ENCODE measurements at places on chromosomes 6 and 20.

- DNase-seq, result no peak
Observed at GRCh38 chr6:167341038-167341583, 16.2 kb downstream of the TTLL2 start.

- peak; percentile 60 for DNase-seq
Observed at GRCh38 chr20:41173161-41173721, 35.9 kb downstream of the PLCG1 start.

GRCh38 chr6:46411456-46412197 lies 79.6 kb downstream of the RCAN2 start:
- DNase-seq, result no peak

- no peak for DNase-seq
Observed at GRCh38 chr20:20713244-20713765, 861 bp upstream of the RALGAPA2 start.

DNA sequence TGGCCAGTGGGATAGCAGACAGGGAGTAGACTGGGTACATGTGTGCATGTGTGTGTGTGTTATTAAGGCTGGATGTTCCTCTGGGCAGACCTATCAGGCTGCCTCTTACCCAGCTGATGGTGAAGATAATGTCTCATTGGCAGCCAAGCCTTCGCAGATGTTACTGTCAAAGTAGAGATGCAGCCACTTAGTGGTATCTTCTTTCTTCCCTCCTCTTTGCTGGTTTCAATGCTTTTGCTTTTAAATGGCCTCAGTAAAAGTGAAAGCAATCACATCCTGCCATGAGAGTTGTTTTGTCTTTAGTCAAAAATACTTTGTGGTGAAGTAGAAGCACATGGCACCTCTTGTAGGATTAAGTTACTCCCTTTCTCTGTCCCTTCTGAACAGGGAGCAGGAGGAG lies 57.5 kb downstream of the SNRNP48 start:
- DNase-seq, result no peak

- DNase-seq, result no peak
Observed at GRCh38 chr6:111322145-111322544, 160.9 kb downstream of the REV3L start.

DNA sequence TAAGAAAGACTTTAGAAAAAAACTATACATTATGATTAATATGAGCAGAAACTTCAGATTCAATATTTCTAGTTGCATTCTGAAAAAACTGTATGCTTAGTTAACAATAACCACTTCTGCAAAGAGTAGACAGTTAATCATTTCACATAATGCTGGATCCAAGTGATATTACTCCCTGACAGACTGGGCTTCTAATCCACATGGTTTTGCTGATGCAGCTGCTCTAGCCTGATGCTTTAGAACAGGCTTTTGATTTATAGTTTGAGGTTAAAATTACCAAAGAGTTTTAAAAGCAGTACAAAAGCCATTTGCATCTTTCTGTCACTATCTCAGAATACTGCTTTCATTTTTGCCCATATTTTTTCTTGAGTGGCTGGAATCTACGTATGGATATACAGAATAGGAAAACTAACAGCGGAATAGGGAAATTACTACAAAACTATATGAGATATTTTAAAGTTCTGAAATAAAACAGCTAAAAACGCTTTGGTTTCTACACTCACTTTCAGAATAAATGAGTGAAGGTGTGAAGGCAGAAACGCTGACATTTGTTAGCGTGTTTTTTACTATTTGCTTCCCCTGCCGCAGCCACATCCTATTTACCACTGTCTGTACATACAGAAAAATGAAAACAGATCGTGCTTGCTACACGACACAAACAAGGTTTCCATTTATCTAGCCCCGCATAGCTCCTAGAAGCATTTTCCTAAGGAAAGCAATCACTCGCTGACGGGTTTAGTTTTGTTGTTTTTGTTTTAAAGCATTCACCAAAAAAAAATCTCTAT lies 61.7 kb downstream of the METTL24 start:
- no peak for DNase-seq

- DNase-seq, result peak; percentile 30
Observed at GRCh38 chr6:42075159-42075838, 25.0 kb downstream of the TAF8 start.

DNA sequence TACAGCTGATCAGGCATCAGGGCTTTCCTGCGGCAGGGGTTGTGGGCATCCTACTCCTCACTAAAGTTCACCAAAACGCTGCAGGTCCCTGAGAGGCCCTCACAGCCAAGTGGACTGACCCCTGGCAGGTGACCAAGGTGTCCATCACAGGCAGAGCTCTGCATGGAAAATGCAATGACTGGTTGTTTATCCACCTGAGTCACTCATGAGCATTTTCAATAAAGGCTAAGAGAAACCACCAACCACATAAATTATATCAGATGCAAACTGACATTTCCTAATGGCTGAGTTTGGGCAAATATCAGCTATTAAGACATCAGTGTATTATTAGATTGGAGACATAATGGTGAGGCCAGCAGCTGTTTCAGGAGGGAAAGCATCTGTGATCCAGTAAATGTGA lies 152.7 kb upstream of the SYNDIG1 start:
- DNase-seq, result no peak

DNA sequence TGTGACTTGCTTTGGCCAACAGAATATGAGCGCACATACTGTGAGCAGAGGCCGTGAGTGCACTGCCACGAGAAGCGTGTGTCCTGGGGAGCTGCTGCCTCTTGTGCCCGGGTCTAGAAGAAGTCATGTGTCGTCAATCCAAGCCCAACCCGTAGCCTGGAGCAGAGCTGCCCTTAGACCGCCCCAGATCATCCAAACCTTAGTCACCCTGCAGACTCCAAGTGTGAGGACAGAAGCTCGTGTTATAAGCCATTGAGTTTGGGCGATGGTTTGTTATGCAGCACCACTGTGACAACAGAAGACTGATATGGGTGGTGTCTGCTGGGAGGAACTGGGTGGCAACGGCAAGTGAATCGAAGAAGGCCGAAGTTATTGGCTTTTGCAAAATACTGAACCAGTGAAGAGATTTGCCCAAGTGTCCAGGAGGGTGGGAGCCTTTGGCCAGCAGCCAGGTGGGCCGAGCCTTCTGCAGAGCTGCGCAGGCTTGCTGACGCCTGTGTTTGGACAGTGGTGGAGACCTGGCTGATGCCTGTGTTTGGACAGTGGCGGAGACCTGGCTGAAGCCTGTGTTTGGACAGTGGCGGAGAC lies 101.3 kb upstream of the SULF2 start:
- no peak for DNase-seq

DNA sequence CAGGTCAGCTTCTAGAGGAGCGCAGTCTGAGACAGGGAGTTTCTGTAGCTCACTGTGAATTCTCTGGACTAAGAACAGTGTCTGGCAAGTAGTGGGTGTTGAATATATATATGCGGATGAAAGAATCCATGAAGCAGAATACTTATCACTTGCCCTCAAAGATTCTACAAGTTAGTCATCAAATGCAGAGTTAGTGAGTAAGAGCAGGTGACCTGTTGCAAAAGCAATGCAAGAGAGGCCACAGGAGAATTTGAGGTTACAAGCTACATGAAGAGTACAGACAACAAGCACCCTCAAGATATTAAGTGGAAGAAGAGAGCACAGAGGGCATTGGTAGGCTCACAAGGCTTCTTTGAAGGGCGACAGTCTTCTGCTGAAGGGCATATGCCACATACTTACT lies 103.4 kb upstream of the BTBD3 start:
- DNase-seq, result no peak

DNA sequence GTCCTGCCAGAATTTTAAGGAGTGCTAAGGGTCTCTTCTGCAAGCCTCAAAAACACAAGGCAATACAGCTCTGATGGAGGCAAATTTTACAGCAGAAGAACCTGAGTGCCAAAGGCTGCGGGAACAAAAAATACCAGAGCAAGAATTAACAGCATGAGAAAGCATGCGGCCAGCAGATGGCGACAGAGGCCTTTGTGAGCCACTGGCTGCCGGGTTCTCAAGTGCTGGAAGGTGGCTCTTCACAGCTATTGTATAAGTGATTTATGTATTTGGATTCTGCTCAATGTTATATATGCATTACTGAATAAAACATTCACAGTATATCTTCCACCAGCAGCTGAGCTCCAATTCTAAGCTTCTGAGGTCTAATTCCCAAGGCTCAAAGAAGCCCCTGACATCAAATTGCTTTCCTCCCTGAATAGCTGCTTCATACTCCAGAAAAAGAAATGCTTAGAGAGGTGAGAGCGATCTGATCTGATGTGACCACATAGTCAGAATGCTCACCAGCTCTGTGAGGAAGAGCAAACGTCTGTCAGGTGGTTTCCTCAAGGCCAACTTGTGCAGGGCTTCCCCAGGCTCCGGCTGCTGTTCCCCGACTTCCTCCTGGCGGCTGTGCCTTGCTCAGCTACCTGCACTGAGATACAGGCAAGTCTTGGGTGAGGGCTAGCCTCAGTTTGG lies 58.6 kb downstream of the PPP1R3G start:
- peak; percentile 69 for DNase-seq

DNA sequence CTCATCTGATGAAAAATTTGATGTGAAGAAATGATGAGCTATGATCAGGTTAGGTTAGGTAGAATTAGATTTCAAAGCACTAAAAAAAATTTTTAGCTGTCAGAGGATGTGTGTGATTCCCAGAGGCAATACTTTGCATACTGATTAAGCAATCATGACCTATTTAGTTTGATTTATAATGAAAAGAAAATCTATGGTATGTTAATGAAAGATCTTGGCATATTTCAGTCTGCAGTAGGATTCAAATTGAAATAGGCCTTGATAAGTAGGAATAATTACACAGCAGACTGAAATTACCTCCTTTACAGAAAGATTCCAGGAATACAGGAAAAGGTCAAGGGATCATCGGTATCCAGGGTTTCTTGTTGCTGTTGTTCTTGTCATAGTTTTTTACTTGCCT lies 69.3 kb downstream of the HDDC2 start:
- DNase-seq, result no peak

DNA sequence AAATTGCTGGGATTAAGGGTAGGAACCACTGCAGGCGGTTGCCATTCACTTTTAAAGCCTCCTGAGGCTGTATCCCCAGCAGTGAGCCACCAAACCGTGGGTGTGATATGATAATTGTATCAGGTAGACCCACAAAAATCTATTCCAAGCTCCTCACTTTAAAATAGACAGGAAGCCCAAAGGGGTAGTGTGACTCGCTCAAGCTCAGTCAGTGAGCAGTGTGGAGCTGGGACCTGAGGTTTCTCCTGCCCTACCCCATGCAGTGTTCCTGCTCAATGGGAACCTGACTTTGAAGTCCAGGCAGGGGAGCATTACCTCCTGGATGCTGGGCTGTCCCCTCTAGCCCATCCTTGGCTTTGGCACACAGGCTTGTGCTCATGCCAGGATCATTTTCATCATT lies 14.9 kb upstream of the MAPRE1 start:
- no peak for DNase-seq

DNA sequence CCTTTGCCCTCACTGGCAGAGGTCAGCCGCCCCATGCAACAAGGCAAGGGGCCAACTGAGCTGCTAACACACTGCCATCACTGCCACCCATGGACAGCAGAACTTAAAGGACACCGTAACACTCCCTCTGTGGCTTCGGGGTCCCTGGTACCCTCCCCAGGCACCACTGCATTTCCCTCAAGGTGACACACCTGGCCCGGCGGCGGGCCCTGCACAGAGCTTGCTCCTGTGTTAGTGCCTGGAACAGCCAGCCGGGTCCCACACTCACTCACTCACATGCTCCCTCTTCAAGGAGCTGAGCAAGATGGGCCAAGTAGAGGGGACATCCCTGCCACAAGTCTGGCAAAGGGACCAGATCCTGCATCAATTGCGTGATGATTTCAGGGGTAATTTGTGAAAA lies 126.5 kb upstream of the SOX4 start:
- DNase-seq, result no peak

GRCh38 chr6:107917451-107918375 lies 40.3 kb downstream of the SEC63 start:
- no peak for DNase-seq

DNA sequence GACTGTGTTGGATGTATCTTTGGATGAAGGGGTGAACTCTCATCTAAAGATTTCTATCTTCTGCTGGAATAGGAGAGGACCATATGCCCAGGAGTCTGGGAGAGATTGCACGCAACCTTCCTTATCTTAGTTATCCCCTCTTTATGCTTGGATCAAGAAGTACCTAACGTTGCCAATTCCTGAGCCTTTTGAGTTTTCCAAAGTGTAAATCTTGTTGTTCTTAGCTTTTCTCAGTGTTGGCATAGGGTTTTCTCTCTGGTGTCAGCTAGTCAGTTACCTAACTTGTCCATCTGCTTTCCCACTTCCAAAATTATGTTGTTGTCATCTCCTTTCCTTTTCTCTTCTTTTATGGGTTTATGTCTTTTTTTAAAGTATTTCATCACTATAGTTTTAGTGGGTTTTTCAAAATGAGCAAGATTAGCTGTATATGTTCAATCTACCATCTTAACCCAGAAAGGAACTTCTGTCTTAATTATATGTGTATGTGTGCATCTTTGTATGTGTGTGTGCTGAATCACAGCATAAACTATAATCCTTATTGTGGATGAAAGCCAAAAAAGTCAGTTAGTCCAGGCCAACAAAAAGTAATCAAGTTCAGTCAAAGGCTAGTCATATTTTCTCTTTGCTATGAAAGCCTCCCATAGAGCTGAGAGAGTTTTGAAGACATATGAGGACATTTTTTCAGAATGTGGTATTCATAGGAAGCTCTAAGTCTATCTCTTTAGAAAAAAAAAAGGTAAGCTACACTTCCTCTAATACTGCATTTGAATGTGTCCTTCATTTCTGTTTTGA lies 72.1 kb downstream of the KHDC1L start:
- no peak for DNase-seq

GRCh38 chr6:123838505-123839234 lies 35.0 kb downstream of the NKAIN2 start:
- no peak for DNase-seq

- DNase-seq, result peak; percentile 6
Observed at GRCh38 chr6:149060300-149060984, 257.1 kb upstream of the TAB2 start.

GRCh38 chr6:134454794-134455193 lies 136.9 kb upstream of the SGK1 start:
- DNase-seq, result no peak

GRCh38 chr20:7137395-7138151 lies 370.1 kb downstream of the BMP2 start:
- no peak for DNase-seq

- DNase-seq, result no peak
Observed at GRCh38 chr6:7547315-7547714, 5.8 kb downstream of the DSP start.

DNA sequence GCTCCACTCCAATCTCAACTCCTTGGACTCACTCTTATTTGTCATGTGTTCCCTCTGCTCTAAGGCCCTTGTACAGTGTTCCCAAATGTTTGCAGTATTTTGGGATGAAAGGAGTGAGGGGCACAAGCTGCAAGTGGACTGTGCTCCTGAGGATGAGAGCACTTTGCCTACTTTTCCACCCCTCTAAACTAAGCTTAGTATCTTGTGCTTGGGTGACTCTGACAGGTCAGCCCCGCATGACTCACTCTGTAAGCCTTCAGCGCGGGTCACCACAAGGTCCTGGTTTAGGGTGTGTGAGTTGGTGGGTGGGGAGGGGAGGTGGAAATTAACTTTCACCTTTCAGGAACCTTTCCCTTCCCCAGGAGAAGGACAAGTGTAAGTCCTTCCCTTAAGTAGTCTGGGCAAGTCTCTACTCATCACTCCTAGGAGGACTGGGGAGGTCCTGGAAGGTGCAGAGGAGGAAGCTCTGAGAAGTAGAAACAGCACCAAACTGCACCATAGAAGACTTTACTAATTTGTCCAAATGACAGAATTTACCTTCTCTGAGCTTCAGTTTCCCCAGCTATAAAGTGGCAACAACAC lies 68.8 kb upstream of the EPB41L1 start:
- DNase-seq, result no peak

Data from effector CD8-positive, alpha-beta T cell (primary cell).